ENCODE measurements at places on chromosomes 11 and 22.
A peak's percentile ranks its signal among the peaks of the same experiment; 100 is the strongest.

- H3K27ac ChIP-seq, result no peak overlapping the region
- DNase-seq, result no peak
- H3K4me1 ChIP-seq, result peaks cover 20% of the 10 kb centered on the region
- no peak overlapping the region for H3K4me3 ChIP-seq
- H3K27me3 ChIP-seq, result no peaks in the 10 kb centered on the region
- no peaks in the 10 kb centered on the region for H3K36me3 ChIP-seq
Observed at GRCh38 chr11:128613300-128613995, 26.1 kb upstream of the ETS1 start.

DNA sequence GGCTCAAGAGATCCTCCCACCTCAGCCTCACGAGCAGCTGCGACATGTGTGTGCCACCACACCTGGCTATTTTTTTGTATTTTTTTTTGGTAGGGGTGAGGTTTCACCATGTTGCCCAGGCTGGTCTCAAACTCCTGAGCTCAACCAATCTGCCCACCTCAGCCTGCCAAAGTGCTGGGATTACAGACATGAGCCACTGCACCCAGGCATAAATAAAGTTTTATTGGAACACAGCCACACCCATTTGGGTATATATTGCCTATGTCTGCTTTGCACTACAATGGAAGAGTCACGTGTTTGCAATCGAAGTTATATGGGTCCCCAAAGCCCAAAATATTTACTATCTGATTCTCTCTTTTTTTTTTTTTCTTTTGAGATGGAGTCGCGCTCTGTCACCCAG, 1.8 kb upstream of the MS4A15 start:
- H3K36me3 ChIP-seq, result no peaks in the 10 kb centered on the region
- no peak for DNase-seq
- H3K4me3 ChIP-seq, result no peak overlapping the region
- H3K4me1 ChIP-seq, result no peaks in the 10 kb centered on the region
- no peak overlapping the region for H3K27ac ChIP-seq

- DNase-seq, result no peak
- H3K27ac ChIP-seq, result no peak overlapping the region
- H3K4me1 ChIP-seq, result 0 out of 2 replicates have a peak, but pooled peaks cover 6% of the 10 kb centered on the region
- no peaks in the 10 kb centered on the region for H3K36me3 ChIP-seq
Observed at GRCh38 chr11:24932110-24933000, 435.5 kb downstream of the LUZP2 start.

- peak overlapping the region; percentile 74 for H3K27ac ChIP-seq
- H3K27me3 ChIP-seq, result no peaks in the 10 kb centered on the region
- peak overlapping the region; percentile 99 for H3K4me3 ChIP-seq
- no peak for DNase-seq
- no peaks in the 10 kb centered on the region for H3K36me3 ChIP-seq
Observed at GRCh38 chr11:70398834-70399680, 728 bp downstream of the CTTN start.

GRCh38 chr22:49667236-49667635, 160.4 kb downstream of the BRD1 start:
- H3K27me3 ChIP-seq, result no peaks in the 10 kb centered on the region
- H3K4me3 ChIP-seq, result no peak overlapping the region
- H3K4me1 ChIP-seq, result no peaks in the 10 kb centered on the region

Data from GM23338 (cell line).